ENCODE measurements at places on chromosomes 4 and X. TPM values are rescaled to one million over a fixed set of nuclear protein-coding genes. Genes with fewer than 3 reads are reported as not detected.

Gene CFAP99
- total RNA-seq = not detected

- DNase-seq = no peak
These were observed 930.7 kb upstream of the PCDH10 start for GRCh38 chr4:132218406-132218805.

- no peak for DNase-seq
These were observed 843.1 kb downstream of the STIM2 start for GRCh38 chr4:27703771-27704170.

- DNase-seq = no peak
These were observed 13.3 kb downstream of the TFE3 start for GRCh38 chrX:49029876-49030275.

DNA sequence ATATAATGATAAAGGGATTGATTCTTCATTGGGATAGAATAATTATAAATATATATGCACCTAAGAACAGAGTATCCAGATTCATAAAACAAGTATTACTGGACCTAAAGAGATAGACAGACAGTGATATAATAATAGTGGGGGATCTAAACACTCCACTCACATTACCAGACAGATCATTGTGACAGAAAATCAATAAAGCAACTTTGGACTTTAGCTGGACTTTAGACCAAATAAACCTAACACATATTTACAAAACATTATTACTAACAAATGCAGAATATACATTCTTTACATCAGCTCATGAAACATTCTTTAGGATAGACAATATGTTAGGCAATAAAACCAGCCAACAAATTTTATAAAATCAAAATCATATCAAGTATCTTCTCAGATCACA, 14.6 kb downstream of the AGTR2 start:
- no peak for DNase-seq

DNA sequence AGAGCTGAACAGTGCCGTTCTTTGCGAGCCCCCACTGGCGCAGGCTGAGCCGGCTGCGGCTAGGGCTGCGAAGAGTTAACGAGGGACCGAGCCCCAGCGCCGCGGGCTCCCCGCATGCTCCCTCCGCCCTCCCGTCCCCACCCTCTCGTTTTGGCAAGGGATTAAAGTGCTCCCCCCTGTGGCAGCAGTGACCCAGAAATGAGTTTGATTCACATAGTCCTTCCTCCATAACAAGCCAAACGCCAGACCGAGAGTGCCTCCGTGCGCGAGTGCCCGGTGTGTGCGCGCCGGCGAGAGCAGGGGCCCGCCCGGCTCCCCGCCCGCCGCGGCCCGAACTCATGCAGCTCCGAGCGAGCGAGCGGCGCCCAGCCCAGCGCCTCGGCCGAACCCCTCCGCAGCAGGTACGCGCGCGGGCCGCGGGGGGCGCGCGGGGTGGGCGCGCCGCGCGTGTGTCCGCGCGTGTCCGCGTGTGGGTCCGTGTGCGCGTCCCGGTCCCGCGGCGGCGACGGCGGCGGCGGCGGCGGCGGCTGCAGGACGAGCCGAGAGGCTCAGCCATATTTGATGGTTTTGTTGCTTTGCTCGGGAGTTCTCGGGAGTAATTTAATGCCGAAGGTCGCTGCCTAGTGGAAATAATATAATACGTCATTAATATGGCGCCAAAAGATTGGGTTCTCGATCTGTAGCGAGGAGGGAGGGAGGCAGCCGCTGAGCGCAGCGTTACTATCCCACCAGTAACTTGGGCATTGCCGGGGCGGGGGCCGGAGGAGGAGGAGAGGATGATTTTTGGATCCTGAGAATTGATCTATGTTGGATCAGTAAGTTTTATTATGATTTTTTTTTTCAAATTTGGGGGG, at the start of gene JADE1:
Gene JADE1, plus strand, starts transcription at position 224 of the 854 bp plus-strand sequence. CDS start 22,059 bp downstream, outside the sequence.
- peak; percentile 87 for DNase-seq

Gene EGF
- total RNA-seq = not detected

DNA sequence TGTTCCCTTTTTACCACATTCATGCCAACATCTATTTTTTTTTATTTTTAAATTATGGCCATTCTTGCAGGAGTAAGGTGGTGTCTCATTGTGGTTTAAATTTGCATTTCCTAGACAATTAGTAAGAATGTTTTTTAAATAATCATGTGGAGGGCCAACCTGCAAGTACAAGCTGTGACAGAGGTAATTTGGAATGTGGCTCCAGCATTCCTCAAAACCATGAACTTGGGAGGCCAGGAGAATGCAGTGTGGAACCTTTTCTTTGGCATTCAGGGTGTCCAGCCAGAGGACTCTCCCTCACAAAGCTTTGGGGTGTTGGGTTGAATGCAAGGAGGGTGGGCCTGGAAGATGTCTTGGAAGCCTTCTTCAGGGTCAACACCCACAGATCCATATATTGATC, 7.3 kb upstream of the TMEM185A start:
- DNase-seq = no peak

DNA sequence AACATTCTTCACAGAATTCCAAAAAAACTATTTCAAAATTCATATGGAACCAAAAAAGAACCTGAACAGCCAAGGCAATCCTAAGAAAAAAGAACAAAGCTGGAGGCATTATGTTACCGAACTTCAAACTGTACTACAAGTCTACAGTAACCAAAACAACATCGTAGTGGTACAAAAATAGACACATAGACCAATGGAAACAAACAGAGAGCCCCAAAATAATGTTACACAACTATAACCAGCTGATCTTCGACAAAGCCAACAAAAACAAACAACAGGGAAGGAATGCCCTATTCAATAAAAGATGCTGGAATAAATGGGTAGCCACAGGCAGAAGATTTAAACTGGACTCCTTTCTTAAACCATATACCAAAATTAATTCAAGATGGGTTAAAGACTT, 1189.6 kb downstream of the PCDH18 start:
- DNase-seq = no peak

DNA sequence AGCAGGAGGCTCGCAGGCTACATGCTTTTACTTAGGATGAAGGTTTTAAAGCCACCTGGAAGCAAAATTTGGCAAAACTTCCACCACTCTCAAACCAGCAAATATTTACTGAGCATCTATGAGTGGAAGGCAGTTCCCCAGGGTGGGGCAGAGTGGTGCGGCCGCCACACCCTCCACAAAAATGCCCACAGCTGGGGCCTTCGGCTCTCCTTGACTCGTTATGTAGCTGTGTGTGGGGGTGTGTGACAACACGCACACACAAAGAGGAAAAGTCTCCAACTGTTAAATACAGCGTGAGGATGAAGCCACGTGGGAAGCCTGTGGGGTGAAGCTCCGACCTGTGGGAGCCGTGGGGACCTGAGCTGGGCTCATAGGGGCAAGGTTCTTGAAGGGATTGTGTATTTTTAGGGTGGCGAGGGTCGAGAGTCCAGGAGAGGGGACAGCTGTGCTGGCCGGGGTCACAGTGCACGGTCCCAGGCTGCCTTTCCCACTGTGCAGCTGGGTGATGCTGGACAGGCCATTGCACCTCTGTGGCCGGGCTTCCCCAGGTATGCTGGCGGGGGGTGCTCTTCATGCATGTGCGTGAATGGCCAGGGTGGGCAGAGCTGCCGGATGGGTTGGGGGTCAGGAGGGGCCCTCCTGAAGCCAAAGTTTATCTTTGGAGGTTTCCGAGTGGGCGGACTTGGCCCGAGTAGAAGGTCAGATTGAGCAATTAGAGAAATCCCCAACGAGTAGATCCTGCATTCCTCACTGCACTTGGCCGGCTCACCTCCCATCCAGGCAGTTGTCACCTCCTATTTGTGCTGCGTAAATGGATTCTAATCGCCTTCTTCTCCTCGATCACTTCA, 25.4 kb downstream of the SORCS2 start:
- no peak for DNase-seq

GRCh38 chr4:109233570-109233969, 68.9 kb downstream of the COL25A1 start:
- no peak for DNase-seq

DNA sequence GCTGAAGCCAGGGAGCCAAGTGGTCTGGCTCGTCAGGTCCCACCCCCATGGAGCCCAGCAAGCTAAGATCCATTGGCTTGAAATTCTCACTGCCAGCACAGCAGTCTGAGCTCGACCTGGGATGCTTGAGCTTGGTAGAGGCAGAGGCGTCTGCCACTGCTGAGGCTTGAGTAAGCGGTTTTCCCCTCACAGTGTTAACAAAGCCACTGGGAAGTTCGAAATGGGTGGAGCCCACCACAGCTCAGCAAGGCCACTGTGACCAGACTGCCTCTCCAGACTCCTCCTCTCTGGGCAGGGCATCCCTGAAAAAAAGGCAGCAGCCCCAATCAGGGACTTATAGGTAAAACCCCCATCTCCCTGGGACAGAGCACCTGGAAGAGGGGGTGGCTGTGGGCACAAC, 353.8 kb downstream of the NAP1L3 start:
- DNase-seq = no peak

Gene SULT1E1
- not detected for total RNA-seq

DNA sequence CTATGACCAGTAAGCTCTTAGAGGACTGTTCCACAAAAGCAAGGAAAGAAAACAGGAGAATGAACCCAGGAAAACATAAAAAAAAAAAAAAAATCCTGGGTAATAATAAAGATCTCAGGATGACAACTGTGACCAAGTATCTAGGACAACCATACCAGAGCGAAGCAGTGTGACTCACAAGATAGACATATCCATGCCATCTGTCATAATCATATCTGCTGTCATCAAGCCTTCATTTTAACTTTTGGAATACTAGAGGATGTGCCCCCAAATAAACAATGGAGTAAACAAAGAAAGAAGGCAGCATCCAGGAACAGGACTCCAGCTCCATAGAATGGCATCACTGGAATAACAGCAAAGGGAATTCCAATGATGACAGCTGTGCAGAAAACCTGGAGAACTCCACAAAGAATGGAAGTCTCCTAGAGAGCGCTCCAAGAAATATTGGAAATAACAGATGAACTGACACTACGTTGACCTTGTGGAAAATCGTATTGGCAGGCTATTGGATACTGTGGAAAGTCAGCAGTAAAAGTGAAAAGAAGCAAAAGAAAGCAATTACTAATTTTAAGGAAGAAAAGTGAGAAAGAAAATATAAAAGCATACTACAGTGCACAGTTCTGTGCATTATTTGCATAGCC, 35.3 kb downstream of the HPGDS start:
- no peak for DNase-seq

DNA sequence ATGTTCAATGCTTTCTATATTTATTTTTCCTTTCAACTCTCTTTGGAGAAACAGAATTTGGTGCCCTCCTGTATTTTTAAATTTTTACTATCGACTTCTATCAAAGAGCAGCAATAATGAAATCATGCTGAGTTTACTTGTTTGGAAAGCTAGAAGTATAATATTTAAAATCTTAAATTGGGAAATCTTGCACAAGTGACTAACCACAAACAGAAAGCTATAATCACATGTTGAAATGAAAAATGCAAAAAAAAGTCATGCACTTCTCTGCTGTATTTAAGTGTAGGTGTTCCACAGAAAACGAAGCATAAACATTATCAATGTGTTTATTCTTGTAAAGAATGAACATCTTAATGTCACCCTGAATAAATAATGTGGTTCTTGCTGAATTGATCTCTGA, 306.1 kb downstream of the PCDH18 start:
- DNase-seq = no peak

Gene FAM133A
- not detected for total RNA-seq

Gene CDKL5
- total RNA-seq = 1.5 TPM

Gene PCDH18
- not detected for total RNA-seq

DNA sequence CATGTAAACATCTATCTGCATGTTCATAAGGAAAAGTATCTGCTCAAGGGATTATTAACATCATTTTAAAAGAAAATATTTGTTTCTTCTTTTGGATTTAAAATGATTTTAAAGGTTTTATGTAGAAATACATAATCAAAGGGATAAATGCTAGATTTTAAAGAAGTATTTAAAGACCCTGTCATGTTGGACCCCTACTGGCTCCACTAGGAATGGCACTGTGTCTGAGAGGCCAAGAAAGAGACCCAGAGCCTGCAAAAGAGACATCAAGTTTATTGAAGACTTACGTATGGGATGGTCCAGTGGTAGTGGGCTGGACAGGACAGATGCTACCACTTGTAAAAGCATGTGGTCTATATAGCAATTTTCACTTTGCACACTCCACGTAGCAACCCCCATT, 78.7 kb upstream of the PCDH18 start:
- DNase-seq = no peak
